Neural progenitor cell (in vitro differentiated cells): ENCODE measurements at places on chromosomes 2 and 18.

- no peak for DNase-seq
Observed at GRCh38 chr2:145751155-145751554, 1231.2 kb upstream of the ZEB2 start.

DNA sequence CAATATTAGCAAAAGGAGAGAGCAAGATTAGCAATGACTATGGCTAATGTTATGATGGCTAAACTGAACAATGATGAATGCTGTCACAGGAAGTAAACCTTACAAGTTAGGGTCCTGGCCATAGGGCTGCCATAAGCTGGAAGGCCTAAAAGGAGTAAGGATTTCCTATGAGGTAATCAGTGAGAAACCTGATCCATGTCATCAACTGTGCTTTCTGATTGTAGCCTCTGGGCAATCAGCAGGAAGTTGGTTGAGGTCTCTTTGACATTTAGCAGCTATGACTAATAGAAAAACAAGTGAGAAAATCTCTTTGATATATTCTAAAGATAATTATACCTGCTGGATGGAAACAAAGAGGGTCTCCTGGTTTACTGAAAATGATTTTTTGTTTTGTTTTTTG, 193.0 kb downstream of the RAB3GAP1 start:
- DNase-seq = no peak

DNA sequence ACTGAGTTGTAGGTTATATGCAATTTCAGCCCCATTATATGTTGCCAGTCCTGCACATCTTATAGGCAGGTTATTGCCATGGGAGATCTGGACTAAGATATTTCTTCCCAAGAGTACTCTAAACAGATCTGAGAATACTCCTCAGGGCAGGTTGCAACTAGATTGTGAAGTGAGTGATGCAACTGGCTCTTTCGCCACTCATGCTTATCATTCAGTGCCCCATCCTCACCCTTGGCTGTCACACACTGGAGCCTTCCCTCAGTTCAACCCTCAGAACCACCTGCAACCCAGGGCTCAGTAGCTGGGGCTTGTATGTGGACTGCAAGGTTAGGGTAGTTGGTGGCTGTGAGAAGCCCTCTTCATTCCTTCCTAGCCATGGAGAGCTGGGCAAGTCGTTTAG, 14.1 kb downstream of the MERTK start:
- no peak for DNase-seq

- DNase-seq = no peak
Observed at GRCh38 chr2:26772064-26773001, 8.2 kb downstream of the SLC35F6 start.

DNA sequence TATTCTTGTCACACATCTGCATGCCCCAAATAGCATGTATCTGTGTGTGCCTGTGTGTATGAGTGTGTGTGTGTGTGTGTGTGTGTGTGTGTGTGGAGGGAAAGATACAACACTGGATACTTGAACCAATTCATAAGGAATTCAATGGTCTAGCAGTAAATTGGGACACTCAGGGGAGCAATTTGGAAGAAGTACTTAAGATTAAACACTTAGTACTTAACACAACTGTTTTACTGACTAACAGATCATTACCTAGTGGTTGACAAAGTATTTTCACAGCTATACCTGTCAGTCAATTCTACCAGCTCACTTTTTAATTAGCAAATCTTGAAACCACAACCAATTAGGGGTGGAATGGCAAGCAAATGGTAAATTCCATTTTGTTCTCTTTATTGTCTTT, 1024.1 kb downstream of the TMEM182 start:
- no peak for DNase-seq

- DNase-seq = no peak
Observed at GRCh38 chr2:147688242-147688641, 156.6 kb upstream of the ACVR2A start.

- DNase-seq = peak; percentile 75
Observed at GRCh38 chr2:13015532-13016320, 299.0 kb downstream of the TRIB2 start.

DNA sequence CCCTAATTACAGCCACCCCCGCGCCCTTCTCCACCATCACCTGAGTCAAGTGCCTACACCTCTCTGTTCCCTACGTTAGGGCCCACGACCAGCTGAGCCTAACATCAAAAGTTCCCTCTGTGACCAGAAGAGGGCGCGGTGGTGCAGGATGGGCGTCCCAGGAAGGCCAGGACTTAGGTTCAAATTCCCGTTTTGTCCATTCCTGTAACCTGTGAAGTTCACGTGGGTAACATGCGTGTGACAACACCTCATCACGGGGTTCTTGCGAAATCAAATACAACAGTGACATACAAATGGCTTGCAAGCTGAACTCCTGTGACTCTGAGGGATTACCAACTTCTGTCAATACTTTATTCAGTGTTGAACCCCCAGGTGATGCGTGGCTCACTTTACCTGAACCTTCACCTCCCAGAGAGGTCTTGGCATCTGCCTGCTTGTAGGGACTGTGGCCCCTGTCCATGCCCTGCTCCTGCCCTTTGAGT, 207.9 kb downstream of the ARL4C start:
- peak; percentile 73 for DNase-seq

DNA sequence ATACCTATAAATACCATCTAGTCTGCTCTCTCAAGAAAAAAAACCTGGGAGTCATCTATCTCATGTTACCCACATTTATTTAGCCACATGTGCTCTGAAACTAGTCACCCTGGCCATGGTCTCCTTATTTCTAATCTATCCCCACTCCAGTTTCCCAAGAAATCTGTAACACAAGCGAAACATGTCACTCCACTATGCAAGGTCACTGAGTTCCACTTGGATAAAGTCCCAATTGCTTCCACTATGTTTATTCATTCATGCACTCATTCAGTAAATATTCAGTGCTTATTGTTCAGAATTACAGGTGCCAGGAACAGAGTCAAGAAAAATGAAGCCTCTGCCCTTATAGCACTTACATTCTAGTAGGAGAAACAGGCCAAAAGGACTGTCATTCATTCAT, 369.4 kb upstream of the CYRIA start:
- no peak for DNase-seq

DNA sequence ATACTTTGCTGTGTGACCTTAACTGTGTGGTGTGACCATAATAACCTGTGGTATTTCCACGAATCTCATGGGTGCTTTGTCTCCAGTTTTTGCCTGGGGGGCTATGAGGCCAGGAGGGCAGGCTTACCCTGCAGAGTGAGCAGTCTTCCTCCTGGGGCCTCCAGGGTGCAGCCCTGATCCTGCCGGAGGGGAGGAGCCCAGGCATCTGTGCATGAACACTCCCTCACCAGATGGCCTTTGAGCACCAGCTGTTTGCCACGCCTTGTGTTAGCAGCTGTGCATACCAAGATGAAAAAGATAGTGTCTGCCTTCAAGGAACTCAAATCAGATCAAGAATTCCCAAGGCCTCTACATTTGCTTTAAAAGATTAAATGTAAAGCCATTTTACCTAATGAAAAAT, 75.0 kb upstream of the RBM44 start:
- DNase-seq = peak; percentile 78

- no peak for DNase-seq
Observed at GRCh38 chr18:12362473-12363174, 14.4 kb downstream of the AFG3L2 start.

GRCh38 chr2:220068846-220069245, 441.4 kb downstream of the SLC4A3 start:
- no peak for DNase-seq

GRCh38 chr2:11406267-11406957, 59.5 kb downstream of the E2F6 start:
- DNase-seq = no peak

GRCh38 chr2:132692816-132693215, 22.8 kb upstream of the LYPD1 start:
- no peak for DNase-seq

DNA sequence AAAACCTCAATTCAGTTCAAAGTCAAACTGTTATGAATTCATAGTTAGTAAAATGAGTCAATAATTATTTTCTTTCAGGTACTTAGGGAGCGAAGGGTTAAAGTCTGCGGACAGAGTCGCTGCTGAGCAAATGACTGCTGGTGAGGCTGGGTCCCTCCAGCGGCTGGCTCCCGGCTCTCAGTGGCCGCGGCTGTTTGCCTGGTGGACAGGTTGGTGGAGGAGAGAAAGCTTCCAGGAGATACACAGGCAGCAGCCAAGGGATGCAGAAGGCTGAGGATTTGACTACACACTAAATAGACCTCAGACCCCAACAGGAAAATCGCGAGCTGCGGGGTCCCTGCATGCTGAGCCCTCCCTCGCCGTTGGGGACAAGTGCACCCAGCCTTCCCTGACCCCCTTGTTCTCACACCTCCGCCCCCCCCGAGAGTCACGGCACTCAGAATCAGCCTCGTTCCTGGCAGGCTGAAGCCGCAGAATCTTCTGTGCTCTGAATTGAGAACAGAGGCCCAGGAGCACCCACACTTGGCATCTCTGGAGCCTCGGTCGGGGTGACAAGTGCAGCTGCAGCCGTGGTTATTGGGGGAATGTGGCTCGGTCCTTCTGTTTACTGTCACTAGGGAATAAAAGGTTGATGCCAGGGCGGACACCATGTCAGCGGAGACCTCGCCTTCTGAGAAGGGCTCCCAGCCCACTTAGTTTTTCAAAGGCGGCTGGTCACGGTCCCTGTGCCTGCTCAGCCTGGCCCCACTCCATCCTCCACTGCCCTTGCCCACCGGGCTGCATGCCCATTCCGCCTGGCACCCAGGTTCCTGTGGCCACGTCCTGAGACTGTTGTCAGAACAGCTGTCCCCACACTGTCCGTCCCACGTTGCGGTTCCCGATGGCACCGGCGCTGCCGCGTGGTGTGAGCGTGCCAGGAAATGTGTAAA, 74.0 kb downstream of the SLC66A2 start:
- DNase-seq = peak; percentile 54

- DNase-seq = no peak
Observed at GRCh38 chr2:236107942-236108625, 60.1 kb downstream of the GBX2 start.

GRCh38 chr2:177020524-177021119, 192.0 kb upstream of the HNRNPA3 start:
- no peak for DNase-seq

- DNase-seq = no peak
Observed at GRCh38 chr2:6635296-6635695, 230.4 kb downstream of the CMPK2 start.

GRCh38 chr2:62956651-62957050, 94.0 kb upstream of the OTX1 start:
- DNase-seq = no peak

DNA sequence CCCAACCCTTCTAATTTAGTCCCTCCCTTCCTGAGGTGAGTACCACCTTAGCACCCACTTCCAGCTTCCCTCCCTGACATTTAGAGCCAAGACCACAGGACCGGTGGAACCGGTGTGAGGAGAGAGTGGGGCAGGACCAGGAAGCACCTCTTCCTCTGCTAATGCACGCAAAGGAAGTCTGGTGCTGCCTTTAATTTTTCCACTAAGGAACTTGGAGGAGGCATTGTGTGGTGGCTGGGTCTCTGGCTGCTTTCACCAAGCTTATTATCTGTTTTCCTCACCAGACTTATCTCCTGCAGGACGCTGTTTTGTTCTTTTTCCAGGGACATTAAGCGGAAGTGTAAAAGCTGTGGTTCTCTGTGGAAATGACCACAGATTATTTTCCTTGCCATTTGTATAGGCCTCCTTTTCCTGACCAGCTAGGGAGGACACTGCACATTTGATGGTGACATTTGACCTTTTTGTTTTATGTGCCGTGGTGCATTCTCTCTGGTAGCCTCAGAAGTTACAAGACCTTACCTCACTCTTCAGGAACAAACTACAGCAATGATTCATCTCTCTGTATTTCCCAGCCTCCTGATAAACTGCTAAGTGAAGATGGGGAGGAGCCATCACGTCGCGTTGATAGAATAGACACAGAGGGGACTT, 39.8 kb upstream of the SPTBN1 start:
- DNase-seq = no peak

- DNase-seq = no peak
Observed at GRCh38 chr2:55776479-55776878, 82.8 kb upstream of the PNPT1 start.

GRCh38 chr18:48931680-48932461, 18.9 kb downstream of the SMAD7 start:
- no peak for DNase-seq

- no peak for DNase-seq
Observed at GRCh38 chr18:1483385-1483784, 578.7 kb downstream of the ADCYAP1 start.

DNA sequence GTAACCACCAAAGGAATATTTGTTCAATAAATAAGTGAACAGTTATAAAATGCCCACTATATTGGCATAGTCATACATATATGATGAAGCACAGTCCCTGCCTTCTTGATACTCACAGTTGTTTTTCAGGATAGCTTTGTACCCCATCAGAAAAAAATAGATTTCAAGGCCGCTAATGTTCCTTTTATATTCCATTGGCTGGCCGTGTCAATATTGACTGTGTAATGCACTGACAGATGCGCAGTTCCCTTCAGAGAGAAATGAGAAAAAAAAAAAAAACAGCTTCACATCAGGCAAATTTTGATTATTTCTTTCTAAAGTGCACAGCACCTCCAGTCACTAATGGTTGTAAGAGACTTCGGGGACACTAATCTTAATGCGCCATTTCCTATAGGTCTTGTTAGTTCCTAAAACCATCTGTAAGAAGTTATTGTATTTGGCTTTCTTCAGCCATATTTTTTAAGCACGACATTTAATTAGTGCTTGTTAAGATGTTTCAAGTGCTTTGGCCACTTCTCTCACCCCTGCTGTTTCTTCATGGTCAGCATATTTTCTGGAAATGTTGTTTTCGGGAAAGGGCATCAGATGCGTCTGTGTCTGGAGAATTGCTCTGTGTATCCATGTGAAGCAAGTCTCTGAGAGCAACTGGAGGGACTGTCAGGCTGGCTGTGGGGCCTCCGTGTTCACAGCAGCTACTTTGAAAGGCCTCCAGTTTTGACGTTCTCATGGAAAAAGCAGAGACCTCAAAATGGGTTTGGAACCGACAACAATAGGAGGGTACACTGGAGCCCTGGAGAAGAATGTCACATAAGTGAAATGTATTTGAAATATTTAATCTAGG, 378.3 kb downstream of the MTX2 start:
- DNase-seq = no peak

GRCh38 chr2:158131919-158132566, 30.4 kb downstream of the UPP2 start:
- no peak for DNase-seq
